Fibroblast of villous mesenchyme (primary cell): ENCODE measurements at places on chromosomes 16 and 17. TPM values are rescaled to one million over a fixed set of nuclear protein-coding genes. Genes with fewer than 3 reads are reported as not detected.

Gene MYH2
- total RNA-seq, result under 0.01 TPM in 1 of 2 replicates, not detected in the other

Gene ITGAL
- not detected in 2 replicates for total RNA-seq

Gene SLC47A1
- total RNA-seq, result under 0.01 and 0.86 TPM in 2 replicates

Gene KRTAP17-1
- total RNA-seq, result not detected in 2 replicates

Gene ZP2
- not detected in 2 replicates for total RNA-seq

Gene TCAP
- under 0.01 TPM in 1 of 2 replicates, not detected in the other for total RNA-seq

Gene DHRS7C
- not detected in 2 replicates for total RNA-seq

Gene TNP2
- not detected in 2 replicates for total RNA-seq

Gene TSR1
- total RNA-seq, result 45.8 and 48.0 TPM in 2 replicates

Gene FLOT2
- total RNA-seq, result 39.6 and 43.6 TPM in 2 replicates

Gene CHP2
- total RNA-seq, result not detected in 2 replicates

Gene PHOSPHO1
- total RNA-seq, result under 0.01 and 0.32 TPM in 2 replicates

Gene ASPHD1
- 5.2 and 7.8 TPM in 2 replicates for total RNA-seq

Gene SLC5A11
- total RNA-seq, result under 0.01 TPM in 1 of 2 replicates, not detected in the other

Gene PRCD
- total RNA-seq, result 1.6 and 2.2 TPM in 2 replicates

Gene MYO1D
- 19.0 and 54.8 TPM in 2 replicates for total RNA-seq

Gene NPIPB6
- not detected in 2 replicates for total RNA-seq

Gene NTN1
- total RNA-seq, result under 0.01 TPM in 2 replicates

Gene CAPNS2
- total RNA-seq, result 1.3 and 2.6 TPM in 2 replicates

Gene BCL6B
- not detected in 2 replicates for total RNA-seq

Gene ABCA3
- total RNA-seq, result 0.43 and 0.97 TPM in 2 replicates

Gene TMEM114
- not detected in 2 replicates for total RNA-seq

Gene C17orf100
- 0.43 and 0.97 TPM in 2 replicates for total RNA-seq

Gene MYO15A
- total RNA-seq, result 0.43 and 0.97 TPM in 2 replicates

Gene CA7
- not detected in 2 replicates for total RNA-seq

Gene DNAI2
- not detected in 2 replicates for total RNA-seq

Gene ATAD5
- 3.9 and 4.3 TPM in 2 replicates for total RNA-seq

Gene TAOK1
- 64.1 and 70.4 TPM in 2 replicates for total RNA-seq

Gene ADGRG3
- not detected in 2 replicates for total RNA-seq

Gene KIF18B
- total RNA-seq, result 3.9 and 5.2 TPM in 2 replicates

Gene SEC14L5
- under 0.01 TPM in 1 of 2 replicates, not detected in the other for total RNA-seq

Gene ITGAD
- not detected in 2 replicates for total RNA-seq

Gene OR2C1
- not detected in 2 replicates for total RNA-seq

Gene KRT28
- total RNA-seq, result not detected in 2 replicates

Gene RAB37
- total RNA-seq, result 0.32 TPM in 1 of 2 replicates, not detected in the other

Gene GRAP
- under 0.01 TPM in 1 of 2 replicates, not detected in the other for total RNA-seq

Gene RAI1
- 16.0 and 24.2 TPM in 2 replicates for total RNA-seq

Gene NLRC3
- total RNA-seq, result not detected in 2 replicates

Gene TIGD7
- 4.2 and 7.3 TPM in 2 replicates for total RNA-seq

Gene CCL11
- not detected in 2 replicates for total RNA-seq

Gene CBLN1
- total RNA-seq, result not detected in 2 replicates

Gene TSPOAP1
- 0.86 and 2.3 TPM in 2 replicates for total RNA-seq
